Myocyte (in vitro differentiated cells): ENCODE measurements at places on chromosomes 7 and 10.
A peak's percentile ranks its signal among the peaks of the same experiment; 100 is the strongest.

- peak; percentile 16 for DNase-seq
Measured at GRCh38 chr10:78165617-78166016, 132.0 kb downstream of the RPS24 start.

GRCh38 chr10:100825325-100825875 lies 80.0 kb downstream of the PAX2 start:
- DNase-seq: no peak

DNA sequence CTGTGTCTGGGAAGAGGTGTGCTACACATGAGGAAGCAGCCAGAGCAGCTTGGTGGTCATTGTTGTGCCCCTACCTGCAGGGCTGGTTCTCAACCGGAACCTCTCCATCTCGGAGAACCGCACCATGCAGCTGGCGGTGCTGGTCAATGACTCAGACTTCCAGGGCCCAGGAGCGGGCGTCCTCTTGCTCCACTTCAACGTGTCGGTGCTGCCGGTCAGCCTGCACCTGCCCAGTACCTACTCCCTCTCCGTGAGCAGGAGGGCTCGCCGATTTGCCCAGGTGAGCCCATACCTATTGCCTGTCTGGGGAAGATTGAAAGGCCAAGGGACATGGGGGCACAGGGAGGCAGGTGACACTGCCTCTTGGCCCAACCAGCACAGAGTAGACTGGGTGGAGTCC lies 29.3 kb upstream of the CSGALNACT2 start:
- DNase-seq: no peak

GRCh38 chr10:96512524-96513304 lies 1.0 kb downstream of the TLL2 start:
- peak; percentile 32 for DNase-seq

DNA sequence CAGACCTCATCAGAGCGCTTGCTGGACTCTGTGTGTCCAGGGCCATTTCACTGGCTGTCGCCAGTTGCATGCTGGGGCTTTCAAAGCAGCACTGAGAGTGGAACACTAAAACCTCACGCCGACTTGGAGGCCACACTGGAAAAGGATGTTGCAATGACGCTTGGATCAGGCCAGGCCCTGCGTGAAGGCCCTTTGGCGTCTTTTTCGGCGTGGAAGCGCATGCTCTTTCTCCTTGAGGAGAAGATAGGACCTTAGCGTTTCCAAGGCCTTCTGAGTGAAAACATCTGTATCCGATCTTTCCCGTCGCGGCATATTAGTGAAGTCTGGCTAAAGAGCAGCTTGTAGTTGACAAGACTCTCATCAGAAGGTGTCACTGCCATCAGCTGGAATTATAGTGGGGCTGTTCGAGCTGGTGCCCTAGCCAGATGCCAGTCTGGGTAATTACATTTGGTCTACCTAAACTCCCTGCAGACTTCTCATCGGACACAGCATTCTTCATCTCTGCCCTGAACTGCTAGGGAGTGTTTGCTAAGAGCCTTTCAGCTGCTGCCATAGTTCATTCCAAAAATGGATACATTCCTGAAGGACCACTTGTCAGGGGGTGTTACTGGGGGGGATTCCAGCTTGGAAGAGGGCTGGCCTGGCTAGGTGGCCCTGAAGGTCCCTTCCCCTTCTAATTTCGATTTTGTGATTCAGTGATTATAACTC lies 167.7 kb upstream of the TCF7L2 start:
- no peak for DNase-seq

- DNase-seq: no peak
Measured at GRCh38 chr10:129193148-129193547, 273.9 kb upstream of the MGMT start.

- peak; percentile 87 for DNase-seq
Measured at GRCh38 chr10:132162021-132162531, 24.7 kb upstream of the DPYSL4 start.

DNA sequence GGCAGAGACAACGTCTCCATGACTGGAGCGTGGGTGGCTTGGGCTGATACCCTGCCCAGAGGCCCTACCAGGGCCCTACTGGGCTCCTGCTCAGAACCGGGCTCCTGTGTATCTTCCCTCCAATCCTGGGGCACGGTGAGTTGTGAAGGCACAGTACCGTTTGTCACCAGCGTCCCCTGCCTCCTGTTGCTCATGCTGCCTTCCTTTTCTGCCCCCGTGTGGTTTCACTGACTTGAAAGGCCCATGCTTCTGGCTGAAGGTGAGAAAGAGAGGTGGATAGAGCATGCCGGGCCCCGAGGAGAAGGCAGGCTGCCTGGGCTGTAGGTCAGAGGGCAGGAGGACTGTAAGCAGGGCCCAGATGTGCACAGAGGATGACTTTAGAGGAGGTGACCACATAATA lies 9.1 kb upstream of the DMBT1 start:
- no peak for DNase-seq

- no peak for DNase-seq
Measured at GRCh38 chr10:36118314-36118713, 476.2 kb upstream of the FZD8 start.

DNA sequence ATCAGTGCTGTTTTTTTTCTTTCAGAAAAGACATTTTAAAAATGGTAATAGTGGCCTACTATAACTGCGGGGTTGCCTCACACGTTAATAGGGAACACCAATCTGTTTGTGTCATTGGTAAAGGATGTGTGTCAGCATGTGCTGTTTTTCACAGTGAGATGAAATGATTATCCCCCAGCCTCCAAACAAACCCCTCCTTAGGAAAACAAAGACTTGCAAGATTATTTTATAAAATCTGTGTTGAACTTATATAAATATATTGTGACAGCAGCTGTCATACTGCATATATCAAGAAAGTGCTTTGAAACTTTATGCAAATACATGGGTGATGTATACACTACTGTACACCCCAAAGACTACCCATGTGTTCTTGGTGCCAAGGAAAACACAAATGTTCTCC lies 125.8 kb downstream of the BMPER start:
- no peak for DNase-seq

GRCh38 chr10:16559236-16559773 lies 37.6 kb upstream of the C1QL3 start:
- DNase-seq: no peak

- no peak for DNase-seq
Measured at GRCh38 chr7:111011520-111011919, 79.4 kb upstream of the LRRN3 start.

DNA sequence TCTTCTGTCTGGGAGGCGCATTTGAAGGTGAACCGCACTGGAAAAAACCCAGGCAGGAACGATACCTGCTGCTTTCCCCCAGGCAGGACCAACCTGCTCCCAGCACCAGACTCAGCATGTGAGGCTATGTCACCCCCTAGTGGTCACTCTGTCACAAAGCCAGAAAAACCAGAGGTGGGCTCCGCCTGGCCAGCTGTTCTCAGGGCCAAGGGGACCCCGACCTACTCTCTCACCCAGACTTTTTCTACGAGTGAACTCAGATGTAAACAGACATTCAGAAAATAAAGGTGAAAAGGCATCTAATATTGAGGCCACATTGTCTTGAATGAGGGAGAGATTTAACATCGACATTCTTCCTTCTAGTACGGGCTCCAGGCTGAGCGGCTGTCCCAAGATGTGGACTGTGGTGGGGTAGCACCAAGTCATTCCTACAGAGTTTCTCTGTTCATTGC lies 117.3 kb downstream of the PRKAG2 start:
- DNase-seq: peak; percentile 73

DNA sequence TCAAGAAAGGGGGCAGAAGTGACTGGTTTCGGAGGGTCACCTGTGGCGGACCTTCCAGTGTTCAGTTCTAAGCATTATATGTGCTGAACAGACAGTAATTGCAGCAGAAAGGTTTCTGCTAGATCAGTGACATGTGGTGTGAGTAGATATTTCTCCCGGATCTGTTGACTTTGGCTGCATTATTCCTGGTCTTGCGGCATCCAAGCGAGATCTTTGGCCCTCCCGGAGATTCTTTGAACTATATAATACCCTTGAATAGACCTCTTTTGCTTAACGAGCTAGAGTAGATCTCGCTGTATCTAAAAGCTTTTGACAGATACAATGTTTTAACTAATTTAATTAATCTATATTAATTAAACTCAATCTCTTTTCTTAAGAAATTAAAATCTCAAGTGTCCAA lies 99.8 kb downstream of the PTN start:
- DNase-seq: no peak

GRCh38 chr7:103871473-103871872 lies 118.0 kb downstream of the RELN start:
- no peak for DNase-seq

GRCh38 chr7:27961255-27961654 lies 219.3 kb downstream of the JAZF1 start:
- DNase-seq: peak; percentile 85

- DNase-seq: no peak
Measured at GRCh38 chr7:118648002-118648401, 423.5 kb downstream of the ANKRD7 start.

DNA sequence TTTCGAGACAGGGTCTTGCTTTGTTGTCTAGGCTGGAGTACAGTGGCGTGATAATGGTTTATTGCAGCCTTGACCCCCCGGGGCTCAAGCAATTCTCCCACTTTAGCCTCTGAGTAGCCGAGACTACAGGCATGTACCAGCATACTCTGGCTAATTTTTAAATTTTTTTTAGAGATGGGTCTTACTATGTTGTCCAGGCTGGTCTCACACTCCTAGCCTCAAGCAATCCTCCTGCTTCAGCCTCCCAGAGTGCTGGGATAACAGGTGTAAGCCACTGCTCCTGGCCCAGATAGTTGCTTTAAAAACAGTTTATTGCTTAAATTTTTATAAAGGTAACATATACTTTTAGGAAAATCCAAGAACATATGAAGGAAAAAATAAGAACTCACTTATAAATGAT lies 26.3 kb downstream of the NEURL1 start:
- no peak for DNase-seq

- no peak for DNase-seq
Measured at GRCh38 chr7:36765605-36766004, 41.3 kb upstream of the AOAH start.

GRCh38 chr10:90788968-90789367 lies 68.9 kb downstream of the HTR7 start:
- DNase-seq: no peak

- no peak for DNase-seq
Measured at GRCh38 chr7:122161628-122162027, 17.6 kb upstream of the AASS start.

DNA sequence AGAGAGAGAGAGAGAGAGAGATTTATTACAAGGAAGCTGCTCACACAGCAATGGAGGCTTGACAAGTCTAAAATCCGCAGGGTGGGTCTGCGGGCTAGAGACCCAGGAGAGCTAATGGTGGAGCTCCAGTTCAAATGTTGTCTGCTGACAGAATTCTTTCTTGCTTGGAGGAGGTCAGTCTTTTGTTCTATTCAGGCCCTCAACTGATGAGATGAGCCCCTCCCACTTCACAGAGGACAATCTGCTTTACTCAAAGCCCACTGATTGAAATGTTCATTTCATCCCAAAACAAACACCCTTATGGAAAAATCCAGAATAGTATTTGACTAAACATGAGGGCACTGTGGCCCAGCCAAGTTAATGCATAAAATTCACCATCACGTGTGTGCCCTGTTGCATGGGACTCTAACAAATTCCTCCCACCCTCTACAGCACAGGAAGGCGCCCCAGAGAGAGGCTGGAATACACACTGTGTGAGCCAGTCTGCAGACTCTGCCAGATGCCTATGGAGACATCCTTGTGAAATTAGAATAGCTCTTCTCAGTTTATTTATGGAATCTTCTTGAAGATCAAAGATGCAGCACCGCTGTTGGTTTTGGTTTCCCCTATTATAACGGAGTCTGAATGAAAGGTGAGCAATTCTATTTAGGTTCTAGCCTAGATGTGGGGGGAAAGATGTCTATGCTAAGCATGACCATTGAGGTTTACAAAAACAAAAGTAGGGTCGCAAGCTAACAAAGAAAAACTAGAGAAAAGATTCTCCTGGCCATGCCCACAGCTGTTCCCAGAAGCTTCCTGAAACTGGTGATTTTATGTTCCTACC lies 123.0 kb upstream of the SFMBT2 start:
- DNase-seq: no peak

- peak; percentile 5 for DNase-seq
Measured at GRCh38 chr10:84783386-84783785, 455.0 kb downstream of the CCSER2 start.

GRCh38 chr7:115881476-115881875 lies 149.1 kb downstream of the TFEC start:
- no peak for DNase-seq

DNA sequence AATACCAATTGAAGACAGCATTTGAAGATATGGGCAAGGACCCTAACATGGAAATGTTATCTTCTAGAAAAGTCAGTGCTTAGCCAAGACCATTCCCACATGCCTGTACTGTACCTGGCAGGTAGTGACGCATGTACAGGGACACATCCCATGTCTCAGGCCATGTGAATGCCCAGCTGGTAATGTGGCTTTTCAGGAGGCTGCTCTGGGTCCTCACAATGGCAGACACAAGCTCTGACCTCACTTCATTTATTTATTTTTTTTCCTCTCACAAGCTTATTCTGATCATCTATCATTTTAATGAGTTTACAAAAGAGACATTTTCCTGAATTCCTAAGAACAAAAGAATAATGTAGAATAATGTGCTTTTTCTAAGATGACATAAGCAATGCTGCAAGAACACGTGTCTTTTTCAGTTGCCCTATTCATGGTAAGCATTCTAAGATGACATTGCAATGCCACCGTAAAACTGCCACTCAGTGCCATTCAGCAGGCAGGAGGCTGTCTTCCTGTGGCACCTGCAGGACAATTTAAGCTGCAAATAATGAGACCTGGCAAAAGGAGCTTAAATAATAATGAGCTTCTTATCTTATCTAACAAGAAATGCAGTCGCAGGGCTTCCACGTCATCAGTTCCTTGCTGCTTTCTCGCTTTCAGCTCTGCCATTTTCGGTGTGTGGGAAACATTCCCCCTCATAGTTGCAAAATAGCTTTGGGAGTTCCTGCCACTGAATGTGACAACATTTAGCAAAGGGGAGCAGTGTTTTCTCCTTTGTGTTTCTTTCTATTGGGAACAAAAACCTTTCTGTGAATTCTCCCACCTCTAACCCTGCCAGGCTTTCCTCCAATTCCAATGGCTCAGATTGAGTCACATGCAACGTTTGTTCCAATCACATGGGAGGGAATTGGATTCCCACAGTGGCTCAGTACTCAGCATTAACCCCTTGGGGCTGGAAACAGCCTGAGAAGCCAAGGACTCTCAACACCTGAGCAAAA lies 113.0 kb downstream of the SEC23IP start:
- no peak for DNase-seq
